ENCODE measurements at places on chromosomes 16 and 17.

GRCh38 chr17:60579090-60579489, 20.9 kb upstream of the PPM1D start:
- no peak for DNase-seq

DNA sequence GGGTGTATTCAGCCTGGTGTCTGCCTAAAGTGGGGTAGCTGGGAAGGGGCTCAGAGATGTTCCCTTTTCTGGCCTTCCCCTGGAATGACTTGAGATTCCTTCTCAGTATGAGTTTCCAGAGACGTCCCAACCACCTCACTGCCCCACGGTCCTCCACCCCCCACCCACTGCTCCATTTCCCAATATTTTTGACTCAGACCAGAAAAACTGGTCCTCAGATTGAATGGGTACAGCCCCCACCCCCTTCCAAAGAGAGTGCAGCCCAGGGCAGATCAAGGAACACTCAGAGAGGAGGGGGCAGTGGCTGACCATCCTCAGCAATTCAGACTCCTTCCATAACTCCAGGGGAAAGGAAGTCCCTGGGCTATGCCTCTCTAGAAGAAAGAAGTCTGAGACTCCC, 3.2 kb downstream of the ACLY start:
- DNase-seq: no peak

- no peak for DNase-seq
Measured at GRCh38 chr16:89994389-89994720, 24.9 kb downstream of the DBNDD1 start.

- no peak for DNase-seq
Measured at GRCh38 chr17:69503711-69504110, 89.2 kb downstream of the MAP2K6 start.

- no peak for DNase-seq
Measured at GRCh38 chr17:79833744-79834564, 5.3 kb downstream of the CBX4 start.

DNA sequence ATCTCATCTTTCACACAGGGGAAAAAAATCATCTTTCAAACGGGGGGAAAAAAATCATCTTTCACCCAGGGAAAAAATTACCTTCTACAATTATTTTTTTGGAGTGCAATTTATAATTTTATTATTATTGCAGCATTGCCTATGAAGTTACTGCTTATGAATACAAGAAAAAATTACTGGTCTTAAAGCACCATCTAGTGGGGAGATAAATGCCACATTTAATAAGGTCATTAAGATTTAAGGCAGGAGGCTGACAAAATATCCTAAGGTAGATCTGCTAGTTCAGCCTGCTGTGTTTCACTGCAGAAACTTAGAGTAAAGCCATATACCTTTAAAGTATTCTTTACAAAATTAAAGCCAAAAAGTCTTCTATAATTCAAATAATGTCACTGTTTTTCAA, 13.7 kb downstream of the SHCBP1 start:
- DNase-seq: no peak

GRCh38 chr16:75805946-75806345, 79.7 kb upstream of the CPHXL start:
- DNase-seq: no peak

GRCh38 chr17:50903604-50904517, 37.7 kb upstream of the TOB1 start:
- no peak for DNase-seq

DNA sequence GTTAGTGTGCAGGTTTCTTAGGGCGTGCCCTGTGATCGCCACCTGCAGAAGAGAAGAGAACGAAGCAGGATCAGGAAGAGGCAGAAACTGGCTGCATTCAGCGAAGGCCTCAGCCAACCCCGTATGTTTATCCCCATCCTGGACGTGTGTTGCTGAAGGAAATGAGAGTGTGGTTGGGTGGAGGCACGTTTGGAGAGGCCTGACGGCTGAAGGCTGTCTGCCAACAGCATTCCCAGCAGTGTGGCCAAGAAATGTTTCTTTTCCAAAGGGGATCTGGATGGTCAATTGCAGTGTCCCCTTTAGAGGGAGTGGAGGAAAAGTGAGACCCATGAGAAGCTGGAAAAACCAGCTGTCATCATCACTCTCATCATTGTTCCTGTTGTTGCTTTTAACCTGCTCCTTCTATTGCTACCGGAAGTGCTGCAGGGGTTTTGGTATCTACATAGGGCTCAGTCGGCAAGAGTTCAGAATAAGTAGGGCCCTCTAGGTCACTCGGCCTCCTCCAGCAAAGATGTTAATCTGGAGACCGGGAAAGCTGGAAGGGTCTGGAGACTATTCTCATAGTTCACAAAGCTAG, 46.5 kb upstream of the SLC47A1 start:
- no peak for DNase-seq

DNA sequence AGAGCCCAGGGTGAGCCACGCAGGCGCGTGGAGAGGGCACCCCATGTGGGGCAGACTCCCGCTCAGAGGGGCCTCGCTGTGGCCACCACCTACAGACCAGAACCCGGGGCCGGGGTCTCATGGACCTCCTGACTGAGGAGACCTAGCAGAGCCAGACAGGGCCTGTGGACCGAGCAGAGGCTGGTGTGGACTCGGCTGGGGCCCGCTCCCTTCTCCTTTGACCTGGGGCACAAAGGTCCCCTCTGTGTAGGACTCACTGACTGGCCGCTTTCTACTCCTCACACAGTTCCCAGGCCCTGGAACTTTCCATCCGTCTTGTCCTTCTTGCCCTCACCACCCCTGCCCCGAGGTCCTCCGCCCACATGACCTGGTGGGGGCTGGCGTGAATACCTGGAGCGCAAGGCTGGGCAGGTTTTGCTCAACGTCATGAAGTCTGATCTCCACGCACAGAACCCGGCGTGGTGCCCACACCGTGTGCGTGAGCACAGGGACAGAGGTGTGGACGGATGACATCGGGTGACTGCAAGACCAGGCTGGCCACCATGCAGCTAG, 44.7 kb upstream of the ACSF3 start:
- no peak for DNase-seq

Data from stimulated activated CD8-positive, alpha-beta memory T cell treated with anti-CD3 and anti-CD28 coated beads, Interleukin-4, amount 100 ng/mL, for 1 hour (primary cell).